ENCODE measurements at places on chromosomes 4 and X. TPM values are rescaled to one million over a fixed set of nuclear protein-coding genes. Genes with fewer than 3 reads are reported as not detected.

- no peak for DNase-seq
These were observed 190.4 kb downstream of the AR start for GRCh38 chrX:67734111-67734753.

GRCh38 chr4:15545371-15545770 is 75.7 kb downstream of the CC2D2A start:
- DNase-seq, result no peak

GRCh38 chr4:176879380-176880116 is 86.8 kb upstream of the VEGFC start:
- DNase-seq, result no peak

TEX13B gene
- total RNA-seq, result not detected

GLOD5 gene
- not detected for total RNA-seq

NEUROG2 gene
- total RNA-seq, result not detected

Measured in G401 (cell line).